ENCODE measurements at places on chromosomes 2 and 18.
A peak's percentile ranks its signal among the peaks of the same experiment; 100 is the strongest.

- DNase-seq: no peak
Observed at GRCh38 chr18:46574000-46574742, 82.8 kb downstream of the LOXHD1 start.

- DNase-seq: no peak
Observed at GRCh38 chr18:76892832-76893231, 70.5 kb downstream of the ZNF236 start.

- DNase-seq: no peak
Observed at GRCh38 chr2:148887350-148888002, 12.4 kb downstream of the KIF5C start.

- DNase-seq: no peak
Observed at GRCh38 chr2:218021536-218022071, 18.8 kb upstream of the TNS1 start.

- no peak for DNase-seq
Observed at GRCh38 chr18:22177327-22177871, 8.0 kb downstream of the GATA6 start.

GRCh38 chr2:201466050-201466675 lies 14.6 kb downstream of the STRADB start:
- no peak for DNase-seq

- DNase-seq: no peak
Observed at GRCh38 chr2:8627019-8627691, 54.7 kb upstream of the ID2 start.

DNA sequence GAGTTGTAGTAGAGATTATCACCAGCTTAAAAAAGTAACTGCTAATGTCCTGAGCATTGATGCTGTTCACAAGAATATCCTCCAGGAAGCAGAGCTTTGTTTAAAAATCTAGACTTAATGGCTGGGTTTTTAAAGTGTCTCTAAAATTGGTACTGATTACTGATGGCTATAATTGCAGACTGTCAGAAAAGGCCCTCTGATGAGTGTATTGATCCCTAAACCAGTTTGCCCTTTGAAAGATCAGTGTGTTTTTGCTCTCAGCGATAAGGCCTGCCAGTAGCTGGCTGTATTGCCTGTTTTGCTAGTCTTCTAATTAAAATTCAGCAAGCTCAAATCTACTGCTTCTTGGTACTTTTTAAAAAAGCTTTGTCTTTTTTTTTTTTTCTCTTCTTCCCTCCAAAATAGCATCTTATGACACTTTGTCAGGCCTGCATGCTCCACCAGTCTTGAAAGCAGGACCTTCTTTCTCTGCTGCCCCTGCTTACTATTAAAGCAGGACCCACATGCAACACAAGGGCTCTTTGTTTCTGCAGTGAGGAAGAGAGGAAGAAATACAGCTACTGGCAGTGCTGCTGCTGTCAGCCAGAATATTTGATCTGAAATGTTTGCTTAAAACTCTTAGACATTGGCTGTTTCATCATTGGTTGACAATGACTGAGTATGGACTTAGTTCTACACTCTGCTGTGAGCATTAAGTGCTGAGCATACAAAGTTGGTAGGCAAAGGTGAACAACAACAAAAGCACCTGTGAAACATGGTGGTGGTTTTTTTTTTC lies 1.8 kb downstream of the SEC11C start:
- DNase-seq: no peak

DNA sequence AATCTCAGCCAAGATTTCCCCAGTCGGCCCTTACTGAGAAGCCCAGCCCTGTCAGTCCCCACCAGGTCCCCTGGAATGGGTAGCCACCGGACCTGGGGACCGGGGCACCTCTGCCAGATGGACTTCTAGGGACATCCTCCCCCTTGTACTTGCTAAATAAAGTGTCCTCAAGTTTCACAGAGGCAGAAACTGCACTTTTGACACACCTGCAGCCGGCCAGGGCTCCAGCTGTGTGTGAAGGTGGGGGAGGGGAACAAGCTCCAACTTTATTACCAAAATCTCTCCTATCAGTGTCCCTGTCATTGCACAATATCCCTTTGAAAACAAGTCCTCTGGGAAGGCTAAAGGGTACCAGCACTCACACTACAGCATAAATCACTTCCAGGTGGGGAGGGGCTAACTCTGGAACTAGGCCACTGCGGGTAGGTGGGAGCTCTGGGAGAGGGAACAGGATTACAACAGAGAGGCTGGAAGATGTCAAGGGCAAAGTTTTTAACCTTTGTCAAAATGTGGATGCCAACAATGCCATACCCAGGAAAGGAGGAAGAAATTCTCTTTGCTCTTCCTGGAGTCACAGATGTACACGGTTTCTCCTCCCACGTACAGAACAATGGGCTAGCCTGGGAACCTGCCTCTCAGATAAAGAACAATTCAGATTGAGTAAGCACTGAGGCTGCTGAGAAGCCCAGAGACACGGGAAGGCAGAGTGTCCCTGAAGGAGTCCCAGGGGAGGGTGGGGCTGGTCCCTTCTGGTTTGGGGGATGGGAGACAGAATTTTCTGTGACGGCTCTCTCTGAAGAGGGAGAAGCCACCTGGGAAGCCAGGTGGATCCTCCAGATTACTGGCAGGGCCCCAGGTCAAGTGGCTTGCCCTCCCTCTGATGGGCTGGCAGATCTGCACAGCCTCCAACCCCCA lies 11.0 kb downstream of the SDC1 start:
- no peak for DNase-seq

DNA sequence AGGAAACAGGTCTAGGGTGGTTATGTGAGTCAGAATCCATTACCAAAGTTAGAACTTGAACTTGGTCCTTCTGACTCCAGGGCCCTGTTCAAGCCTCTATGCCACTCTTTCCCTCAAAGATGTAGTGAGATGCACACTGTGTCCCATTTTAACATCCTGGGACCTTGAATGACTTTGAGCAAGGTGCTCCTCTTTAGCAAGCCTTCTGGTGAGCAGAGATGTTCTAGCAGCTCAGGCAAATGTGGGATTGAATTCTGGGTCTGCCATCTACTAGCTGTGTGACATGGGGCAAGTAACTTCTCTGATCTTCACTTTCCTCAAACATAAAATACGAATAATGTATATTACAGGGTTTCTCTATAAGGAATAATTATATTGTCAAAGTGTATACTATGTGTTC lies 294.0 kb upstream of the CXCR4 start:
- DNase-seq: no peak

DNA sequence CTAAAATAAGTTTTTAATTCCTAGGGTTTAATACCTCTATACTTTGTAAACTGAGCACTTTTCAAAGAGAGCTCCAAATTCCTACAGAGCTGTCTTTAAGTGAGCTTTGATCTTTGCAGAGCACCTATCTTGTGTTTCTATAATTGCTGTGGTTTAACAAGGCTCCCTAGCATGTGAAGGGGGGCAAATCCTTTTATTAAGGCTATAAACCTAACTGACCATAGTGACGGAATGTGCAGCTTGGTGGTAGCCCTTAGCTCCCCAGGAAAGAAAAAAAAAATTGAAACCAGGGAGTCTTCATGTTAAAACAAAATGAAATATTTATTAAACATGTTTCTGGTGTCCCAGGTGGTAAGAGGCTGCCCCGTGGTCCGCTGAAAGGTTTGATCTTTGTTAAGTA lies 78.6 kb upstream of the ETAA1 start:
- DNase-seq: no peak

DNA sequence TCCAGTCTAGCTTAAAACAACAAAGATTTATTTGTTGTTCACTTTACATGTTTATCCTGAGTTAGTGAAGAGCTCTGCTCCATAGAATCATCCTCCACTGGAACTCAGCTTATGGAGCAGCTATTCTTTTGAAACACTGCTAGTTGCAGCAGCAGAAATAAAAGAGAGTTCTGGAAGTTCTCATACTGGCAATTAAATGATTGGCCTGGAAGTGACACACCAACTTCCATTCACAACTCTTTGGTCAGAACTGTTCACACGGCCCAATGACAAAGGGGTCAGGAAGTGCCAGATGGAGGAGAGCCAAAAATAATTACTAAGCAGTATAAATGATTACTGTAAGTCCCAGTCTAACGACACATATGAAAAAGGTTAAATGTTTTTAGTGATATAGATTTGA lies 39.1 kb downstream of the FBXO11 start:
- no peak for DNase-seq

GRCh38 chr2:66567729-66568128 lies 132.8 kb downstream of the MEIS1 start:
- no peak for DNase-seq

DNA sequence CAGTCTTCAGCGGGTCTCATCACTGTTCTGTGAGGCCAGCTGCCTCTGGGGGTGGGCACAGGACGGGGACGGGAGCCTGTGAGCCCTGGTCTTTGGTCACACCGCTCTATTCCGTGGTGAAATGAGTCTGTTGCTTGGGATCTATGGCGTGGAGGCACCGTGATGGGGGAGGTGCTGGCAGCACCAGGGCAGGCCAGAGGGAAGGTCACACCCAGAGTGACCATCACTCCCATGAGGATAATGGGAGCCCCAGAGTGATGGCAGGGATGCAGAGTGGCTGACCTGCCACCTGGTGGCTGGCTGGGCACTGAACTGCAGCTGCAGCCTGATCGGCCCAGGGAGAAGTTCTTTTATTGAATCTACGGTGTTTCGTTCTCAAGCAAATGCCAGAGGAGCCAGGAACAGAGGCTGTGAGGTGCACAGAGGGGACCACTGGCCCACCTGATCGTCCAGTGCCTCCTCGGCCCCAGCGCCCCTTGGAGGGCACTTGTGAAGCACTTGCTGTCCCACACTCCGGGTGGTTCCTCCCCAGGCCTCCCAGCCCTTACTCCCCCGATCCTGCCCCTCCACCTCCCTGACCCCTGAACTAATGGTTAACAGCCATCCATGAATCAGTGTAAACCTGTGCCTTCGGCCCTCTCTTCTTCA lies 17.9 kb downstream of the KCNIP3 start:
- no peak for DNase-seq

- no peak for DNase-seq
Observed at GRCh38 chr18:10121786-10122515, 208.1 kb downstream of the VAPA start.

GRCh38 chr2:38734299-38735058 lies 16.7 kb downstream of the SRSF7 start:
- no peak for DNase-seq

- DNase-seq: no peak
Observed at GRCh38 chr2:170530284-170530745, 184.8 kb upstream of the SP5 start.

- DNase-seq: peak; percentile 46
Observed at GRCh38 chr2:207165121-207166038, at the start of gene KLF7. Gene KLF7 (minus strand): TSS chr2:207165948. CDS start chr2:207165568, 380 bp downstream.

GRCh38 chr2:26635401-26635800 lies 5.8 kb downstream of the CIB4 start:
- no peak for DNase-seq

GRCh38 chr18:9101730-9102507 lies 580 bp upstream of the NDUFV2 start:
- no peak for DNase-seq

GRCh38 chr2:47039913-47040562 lies 115.1 kb downstream of the STPG4 start:
- no peak for DNase-seq

DNA sequence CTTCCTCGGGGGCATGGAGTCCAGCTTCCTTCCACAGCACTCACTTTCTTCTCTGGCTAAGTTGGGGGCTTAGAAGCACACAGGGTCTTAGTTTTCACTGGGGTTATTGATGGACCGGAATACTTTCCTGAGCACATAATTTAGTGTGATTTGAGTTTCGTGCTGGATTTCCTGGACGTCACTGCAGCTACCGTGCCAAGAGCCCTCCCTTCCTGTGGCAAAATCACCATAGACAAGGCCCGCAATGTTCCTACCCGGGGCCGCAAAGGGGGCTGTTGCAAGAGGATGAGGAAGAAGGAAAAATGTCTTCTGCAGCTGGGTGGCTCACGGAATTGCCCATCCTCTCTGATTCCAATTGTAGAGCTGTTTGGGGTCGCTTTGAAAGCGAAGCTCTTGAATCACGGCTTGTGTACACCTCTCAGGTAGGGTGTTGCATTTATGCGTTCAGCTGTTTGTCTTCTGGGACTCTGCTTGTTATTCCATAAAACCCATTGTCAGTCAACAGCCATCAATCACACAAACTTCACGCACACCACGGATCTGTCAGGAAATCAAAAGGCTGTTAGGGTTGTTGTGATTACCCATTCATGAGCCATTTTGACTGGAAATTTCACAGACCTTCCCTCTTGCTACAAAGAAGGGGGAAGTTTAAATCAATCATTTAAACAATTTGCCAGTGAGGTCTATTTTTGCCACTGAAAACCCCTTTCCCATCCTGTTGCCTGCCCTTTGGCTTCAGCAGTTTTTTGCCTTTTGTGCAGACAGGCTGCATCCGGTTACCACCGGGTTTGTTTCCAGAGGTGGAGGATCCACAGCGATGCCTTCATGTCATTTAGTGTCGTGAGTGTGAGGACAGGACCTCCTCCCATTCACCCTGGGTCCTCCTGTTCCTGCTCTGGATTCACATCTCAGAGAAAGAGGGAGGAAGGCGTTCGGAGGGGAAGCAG lies 36.0 kb downstream of the SMIM21 start:
- DNase-seq: no peak

GRCh38 chr2:47072728-47073191 lies 82.3 kb downstream of the STPG4 start:
- no peak for DNase-seq
